ENCODE measurements at places on chromosomes 5 and 9.
A peak's percentile ranks its signal among the peaks of the same experiment; 100 is the strongest.

DNA sequence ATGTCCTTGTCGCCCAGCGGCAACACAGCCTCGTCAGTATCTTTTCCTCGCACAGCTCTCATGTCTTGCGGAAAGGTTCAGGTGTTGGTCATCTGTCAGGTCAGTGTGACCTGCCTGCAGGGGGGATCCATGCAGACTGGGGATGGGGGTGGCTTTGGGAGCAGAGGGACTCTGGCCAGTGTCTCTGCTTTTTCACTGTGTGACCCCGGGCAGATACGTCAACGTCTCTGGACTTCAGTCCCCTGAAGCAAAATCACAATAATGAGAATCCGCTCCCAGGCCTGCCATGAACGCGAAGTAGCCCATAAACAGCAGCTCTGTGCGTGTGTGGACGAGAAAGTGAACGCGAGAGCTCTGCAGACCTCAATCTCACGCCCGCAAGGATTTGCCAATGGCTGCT is 75.7 kb upstream of the FCN1 start:
- DNase-seq, result no peak

DNA sequence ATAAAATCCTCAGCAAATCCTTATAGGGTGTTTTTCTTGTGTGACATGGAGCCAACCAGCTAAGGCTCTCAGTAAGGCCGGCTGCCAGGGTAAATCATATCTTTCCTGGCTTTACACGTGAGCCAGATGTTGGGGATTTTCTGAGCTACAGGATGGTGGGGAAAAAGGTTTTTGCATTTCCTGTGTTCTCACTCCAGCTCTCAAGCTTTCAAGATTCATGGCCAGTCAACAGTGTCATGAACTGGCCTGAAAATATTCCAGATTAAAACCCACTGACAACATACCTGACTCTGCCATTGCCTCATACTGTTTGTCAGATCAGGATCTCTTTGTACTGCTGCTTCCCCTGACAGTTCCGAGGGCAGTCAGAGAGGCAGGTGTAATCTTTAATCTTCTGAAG is 306.9 kb downstream of the GLIS3 start:
- DNase-seq, result peak; percentile 28

GRCh38 chr5:34562791-34563190 is 93.3 kb upstream of the RAI14 start:
- DNase-seq, result no peak

DNA sequence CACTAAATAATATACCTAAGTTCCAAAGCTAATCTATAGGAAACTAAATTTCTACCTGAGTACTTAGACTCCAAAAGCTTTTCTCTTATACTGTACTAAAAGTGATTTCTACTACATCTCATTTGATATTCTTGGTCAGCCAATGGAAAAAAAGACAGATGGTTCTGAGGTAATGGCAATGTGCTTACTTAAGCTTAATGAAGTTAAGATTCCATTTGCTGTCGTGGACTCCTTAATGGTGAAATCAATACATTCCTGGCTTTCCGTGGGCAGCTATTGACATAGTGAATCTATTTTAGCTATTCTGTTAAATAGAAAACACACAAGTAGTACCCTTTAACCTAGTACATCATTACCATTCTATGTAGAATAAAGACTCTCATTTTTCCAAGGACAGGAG is 1825.6 kb upstream of the CDH9 start:
- DNase-seq, result no peak

DNA sequence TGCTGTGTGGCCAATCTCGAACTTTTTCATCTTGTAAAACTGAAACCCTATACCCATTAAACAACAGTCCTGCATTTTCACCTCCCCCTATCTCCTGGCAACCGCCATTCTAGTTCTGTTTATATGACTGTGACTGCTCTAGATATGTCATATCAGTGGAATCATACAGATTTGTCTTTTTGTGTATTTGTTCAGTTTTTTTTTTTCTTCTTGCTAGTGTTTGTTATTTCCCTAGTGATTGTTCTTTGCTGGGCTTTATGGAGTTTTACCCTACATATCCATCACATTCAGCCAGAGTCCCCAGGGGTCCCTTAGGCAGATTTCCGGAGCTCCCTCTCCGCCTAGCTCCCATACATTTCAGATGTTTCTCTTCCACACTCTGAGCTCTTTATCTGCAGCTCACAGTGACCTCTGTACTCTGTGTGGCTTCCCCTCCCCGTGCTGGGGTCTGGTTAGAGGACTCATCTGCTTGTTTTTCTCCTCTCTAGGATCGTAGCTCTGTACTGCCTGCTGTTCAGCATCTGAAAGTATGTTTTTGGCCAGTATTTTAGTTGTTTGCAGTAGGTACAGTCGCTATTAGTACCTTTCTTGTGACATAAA is 25.1 kb upstream of the CARTPT start:
- DNase-seq, result no peak

Data from fibroblast of skin of scalp (primary cell).